Activated naive CD4-positive, alpha-beta T cell (primary cell): ENCODE measurements at places on chromosomes 1 and 21.
A peak's percentile ranks its signal among the peaks of the same experiment; 100 is the strongest.

GRCh38 chr1:10517677-10517982, 42.9 kb downstream of the PEX14 start:
- no peak for DNase-seq

DNA sequence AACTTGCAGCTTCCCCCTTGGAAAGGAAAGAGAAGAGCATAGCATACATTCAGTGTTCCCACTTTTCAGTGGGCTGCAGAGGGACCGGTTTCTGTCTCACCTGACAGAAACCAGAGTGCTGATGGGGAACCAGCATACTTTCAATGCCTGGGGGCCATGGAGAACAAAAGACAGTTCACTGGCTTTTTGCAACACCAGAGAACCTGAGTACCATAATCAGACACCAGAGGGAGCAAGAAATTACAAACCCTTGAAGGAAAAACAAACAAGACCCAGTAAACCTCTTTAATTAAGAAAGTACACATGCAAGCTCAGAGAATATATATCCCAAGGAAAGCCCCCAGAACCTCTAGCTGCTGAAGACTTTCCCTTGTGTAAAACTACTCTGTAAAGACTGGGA, 51.1 kb downstream of the CSMD2 start:
- DNase-seq = no peak

- DNase-seq = no peak
Measured at GRCh38 chr1:19066874-19067181, 110.4 kb upstream of the IFFO2 start.

GRCh38 chr1:164830628-164831027, 271.6 kb downstream of the PBX1 start:
- no peak for DNase-seq

DNA sequence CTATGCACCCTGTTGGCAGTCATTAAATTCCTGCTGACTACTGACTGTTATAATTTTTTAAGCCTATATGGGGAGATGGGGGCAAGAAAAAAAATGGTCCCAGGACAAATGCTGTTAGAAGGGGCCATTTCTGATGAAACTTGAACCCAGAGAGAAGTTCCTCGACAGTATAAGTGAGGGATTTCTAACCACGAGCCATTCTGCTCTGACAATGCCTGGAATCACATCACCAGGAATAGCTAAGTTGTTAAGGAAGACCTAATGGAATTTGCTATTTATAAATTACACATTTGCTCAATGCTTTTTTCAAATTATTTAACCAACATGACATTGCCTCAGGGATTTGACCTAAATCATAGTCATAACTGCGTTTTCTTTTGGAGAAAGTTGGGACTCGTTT, 55.2 kb downstream of the LHX9 start:
- no peak for DNase-seq

DNA sequence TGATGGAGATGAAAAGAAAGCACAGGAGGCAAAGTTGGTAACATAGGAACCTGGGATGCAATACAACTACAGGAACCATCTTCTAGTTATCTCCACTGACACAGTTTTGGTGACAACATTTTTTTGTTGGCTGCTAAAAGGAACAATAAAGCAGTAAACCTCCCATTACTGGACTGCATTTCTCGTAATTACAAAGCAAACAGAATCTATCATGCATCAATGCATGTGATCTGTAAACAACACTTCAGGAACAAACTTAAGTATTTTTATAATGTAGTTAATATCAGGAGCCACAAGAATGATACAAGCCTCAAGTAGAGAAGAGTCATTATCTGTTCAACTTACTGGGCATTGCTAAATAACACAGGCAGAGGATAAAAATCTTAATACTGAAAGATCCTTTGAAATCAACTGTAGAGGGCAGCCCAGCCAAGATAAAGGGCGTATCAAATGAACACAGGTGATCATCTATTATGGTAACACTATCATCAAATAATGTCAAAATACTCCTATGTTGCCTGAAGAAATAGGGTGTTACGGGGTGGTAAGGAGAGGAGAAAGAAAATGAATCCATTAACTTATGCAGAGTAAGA, 193.3 kb downstream of the EIF4G3 start:
- DNase-seq = no peak

DNA sequence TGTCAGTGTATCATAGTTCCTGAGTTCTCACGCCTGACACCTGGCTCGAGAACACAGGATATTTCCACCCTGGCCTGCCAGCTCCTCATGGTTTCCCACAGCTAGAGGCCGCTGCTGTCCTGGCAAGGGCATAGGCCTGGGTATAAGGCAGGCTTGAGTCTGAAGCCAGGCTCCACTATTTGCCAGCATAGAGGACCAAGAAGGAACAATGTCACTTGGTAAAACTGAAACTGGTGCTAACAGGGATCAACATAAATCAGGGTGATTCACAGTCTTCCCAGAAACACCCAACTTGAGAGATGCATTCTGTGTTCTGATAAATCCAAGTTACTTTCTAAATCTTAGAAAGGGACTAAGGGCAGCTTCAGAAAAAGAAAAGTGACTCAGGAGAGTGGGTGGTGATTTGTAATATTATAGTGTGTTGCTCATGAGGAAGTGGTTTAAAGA, 6.9 kb upstream of the S100A2 start:
- DNase-seq = no peak

DNA sequence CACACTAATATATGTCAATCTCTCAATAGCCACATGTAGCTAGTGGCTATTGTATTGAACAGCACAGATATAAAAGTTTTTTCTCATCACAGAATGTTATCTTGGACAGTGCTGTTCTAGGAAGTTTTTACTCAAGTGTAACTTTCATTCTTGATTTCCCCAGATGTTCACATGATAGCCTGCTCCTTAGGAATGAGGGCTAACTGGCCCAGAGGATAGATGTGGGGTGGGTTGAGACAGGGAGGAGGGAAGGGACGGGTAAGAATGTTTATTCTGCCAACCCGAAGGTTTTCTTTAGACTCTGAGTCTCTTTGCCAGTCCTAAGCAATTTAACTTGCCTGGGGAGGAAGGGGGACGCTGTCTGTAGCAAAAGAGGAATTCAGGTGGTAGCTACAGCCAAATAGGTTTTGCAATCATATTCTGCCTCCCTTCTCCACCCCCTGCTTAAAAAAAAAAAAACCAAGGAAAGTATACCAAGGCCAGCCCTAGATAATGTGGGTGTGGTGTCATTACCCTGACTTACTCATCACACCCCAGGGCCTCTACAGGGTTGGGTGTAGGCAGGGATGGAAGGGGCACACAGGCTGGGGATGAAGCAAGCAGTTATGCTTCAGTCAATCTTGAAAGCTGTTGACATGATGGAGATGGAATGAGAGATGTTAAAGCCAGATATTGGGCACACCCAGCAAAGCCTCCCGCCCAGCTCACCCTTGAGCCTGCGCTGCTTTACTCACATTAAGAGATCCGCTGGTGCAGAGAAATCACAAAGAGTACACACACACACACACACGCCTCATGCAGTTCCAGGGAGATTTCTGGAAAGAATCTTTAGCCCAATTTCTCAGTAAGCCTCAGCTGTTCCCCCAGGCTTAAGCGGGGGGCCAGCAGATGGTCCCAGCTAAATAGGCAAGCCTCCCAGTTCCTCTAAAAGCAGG, 59.9 kb downstream of the PLXNA2 start:
- no peak for DNase-seq

DNA sequence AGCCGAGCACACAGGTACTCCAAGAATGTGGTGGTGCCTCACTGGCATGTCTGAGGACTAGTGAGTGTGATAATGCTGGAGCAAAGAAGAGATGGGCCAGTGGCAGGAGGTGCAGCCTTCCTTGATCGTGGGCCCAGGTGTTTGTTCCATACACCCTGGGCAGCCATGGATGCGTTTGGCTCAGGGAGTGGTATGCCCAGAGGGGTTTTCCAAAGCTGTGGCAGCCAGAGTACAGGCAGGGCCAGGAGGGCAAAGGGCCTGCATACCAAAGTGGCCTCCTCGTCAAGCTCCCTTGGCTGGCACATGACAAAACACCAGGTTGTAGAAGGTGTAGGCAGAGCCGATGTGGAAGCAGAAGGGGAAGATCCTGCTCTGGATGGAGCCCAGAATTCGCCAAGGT, 19.0 kb downstream of the PARS2 start:
- DNase-seq = no peak

- no peak for DNase-seq
Measured at GRCh38 chr1:212754680-212755079, 36.9 kb downstream of the NSL1 start.

- no peak for DNase-seq
Measured at GRCh38 chr1:176866011-176866714, 298.3 kb downstream of the ASTN1 start.

DNA sequence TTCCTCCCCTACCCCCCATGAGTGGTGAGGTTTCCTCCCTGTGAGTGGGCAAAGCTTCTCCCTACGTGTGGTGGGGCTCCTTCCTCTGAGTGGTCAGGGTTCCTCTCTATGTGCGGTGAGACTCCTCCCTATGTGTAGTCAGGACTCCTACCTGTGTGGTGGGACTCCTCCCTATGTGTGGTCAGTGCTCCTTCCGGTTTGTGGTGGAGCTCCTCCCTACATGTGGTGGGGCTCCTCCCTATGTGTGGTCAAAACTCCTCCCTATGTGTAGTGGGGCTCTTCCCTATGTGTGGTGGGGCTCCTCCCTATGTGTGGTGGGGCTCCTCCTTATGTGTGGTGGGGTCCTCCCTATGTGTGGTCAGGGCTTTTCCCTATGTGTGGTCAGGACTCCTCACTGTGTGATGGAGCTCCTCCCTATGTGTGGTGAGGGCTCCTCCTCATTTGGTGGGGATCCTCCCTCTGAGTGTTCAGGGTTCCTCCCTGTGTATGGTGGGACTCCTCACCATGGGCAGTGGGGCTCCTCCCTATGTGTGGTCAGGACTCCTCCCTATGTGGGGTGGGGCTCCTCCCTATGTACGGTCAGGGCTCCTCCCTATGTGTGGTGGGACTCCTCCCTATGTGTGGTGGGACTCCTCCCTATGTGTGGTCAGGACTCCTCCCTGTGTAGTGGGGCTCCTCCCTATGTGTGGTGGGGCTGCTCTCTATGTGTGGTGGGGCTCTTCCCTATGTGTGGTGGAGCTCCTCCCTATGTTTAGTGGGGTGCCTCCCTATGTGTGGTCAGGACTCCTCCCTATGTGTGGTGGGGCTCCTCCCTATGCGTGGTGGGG, 29.1 kb downstream of the PRSS38 start:
- DNase-seq = no peak

- DNase-seq = no peak
Measured at GRCh38 chr1:159554261-159554660, 18.5 kb upstream of the OR10J5 start.

DNA sequence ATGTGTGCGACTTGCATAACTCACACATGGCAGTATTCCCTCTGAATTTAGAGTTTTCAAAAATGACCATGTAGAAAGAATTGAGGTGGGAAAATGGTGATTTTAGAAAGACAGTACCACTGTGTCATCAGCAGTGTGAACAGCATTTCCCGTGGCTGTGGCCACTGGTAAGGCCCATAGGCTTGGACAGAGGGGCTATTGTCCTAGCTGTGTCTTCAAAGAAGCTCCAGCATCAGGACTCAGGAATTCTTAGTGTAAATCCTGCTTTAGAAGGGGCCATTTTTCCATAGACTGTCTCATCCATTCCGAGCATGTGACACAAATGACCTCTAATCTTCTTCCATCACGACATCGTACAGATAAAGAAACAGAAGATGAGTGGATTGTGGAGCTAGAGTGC, 119.3 kb upstream of the BACE2 start:
- no peak for DNase-seq

DNA sequence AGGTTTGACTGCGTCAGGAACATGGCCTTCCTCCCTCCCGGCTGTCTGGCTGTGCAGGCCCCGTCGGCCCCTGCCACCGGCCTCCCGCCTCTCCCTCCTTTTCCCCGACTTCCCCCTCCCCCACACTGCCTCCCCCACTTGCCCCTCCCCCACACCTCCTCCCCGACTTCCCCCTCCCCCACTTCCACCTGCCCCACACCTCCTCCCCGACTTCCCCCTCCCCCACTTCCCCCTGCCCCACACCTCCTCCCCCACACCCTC, 52.6 kb downstream of the SLC19A1 start:
- DNase-seq = no peak

DNA sequence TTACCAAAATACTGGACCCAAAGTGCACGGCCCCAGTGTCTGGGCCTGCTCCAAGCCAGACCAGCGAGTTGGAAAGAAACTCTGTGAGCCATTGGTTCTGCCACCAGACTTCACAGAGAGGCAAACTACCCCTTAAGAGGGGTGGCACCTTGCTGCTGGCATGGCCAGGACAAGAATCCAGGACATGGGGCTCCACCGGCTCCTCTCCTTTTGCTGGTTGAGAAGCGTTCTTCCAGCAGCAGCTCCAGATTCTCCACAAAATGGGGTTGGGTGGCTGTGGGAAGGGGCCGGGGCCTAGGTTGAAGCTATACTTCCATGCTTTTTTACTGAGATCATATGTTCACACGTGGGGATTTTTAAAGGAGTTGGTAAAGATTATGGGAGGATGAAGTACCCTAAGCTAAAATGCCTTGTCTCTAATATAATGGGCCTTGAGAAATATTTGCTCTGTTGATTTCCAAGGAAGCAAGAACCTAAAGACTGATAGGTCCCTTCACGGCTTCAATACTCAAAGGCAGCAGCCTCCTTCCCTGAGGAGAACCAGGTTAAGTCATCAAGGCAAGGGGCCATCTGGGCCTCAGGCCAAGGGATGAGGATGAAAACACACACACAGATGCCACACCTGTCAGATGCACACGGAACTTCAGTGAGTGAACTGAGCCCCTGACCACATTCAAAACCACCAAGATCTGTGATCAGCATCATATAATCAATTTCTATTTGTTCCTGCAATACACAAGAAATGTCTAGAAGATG, 3.1 kb downstream of the C1orf198 start:
- no peak for DNase-seq

- DNase-seq = no peak
Measured at GRCh38 chr1:88763649-88764406, 79.8 kb downstream of the PKN2 start.

- no peak for DNase-seq
Measured at GRCh38 chr1:200172311-200172710, 144.8 kb downstream of the NR5A2 start.

GRCh38 chr1:94988356-94988755, 61.4 kb upstream of the CNN3 start:
- no peak for DNase-seq

- DNase-seq = no peak
Measured at GRCh38 chr1:206896261-206896660, 982 bp upstream of the IL24 start.

GRCh38 chr1:106921186-106921585, 135.3 kb upstream of the PRMT6 start:
- DNase-seq = no peak

- DNase-seq = peak; percentile 41
Measured at GRCh38 chr1:222095606-222096475, 354.0 kb upstream of the DUSP10 start.

DNA sequence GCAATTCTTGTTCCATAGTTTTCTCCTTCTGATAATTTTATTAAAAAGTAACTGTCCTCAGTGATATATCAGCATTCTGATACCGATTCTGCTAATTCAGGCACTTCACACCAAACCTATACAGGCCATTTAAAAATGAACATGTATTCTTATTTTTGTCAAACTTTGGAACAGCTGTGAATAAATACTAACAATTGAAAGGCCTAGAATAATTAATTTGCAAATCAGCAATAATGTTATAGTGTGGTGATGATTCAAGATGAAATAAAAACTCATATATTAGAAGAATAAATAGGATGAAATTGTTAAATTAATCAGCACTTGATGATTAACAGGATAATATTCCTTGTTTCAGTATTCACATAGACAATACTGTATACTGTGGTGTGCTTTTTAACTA, 9.9 kb downstream of the CDKN2C start:
- DNase-seq = no peak

- no peak for DNase-seq
Measured at GRCh38 chr1:11600836-11601235, 53.4 kb downstream of the FBXO2 start.
